B cell (primary cell): ENCODE measurements at places on chromosomes 7 and 10.

- DNase-seq = no peak
Observed at GRCh38 chr10:68364101-68364886, 31.6 kb upstream of the PBLD start.

GRCh38 chr7:55251911-55252310, 113.2 kb upstream of the LANCL2 start:
- no peak for DNase-seq

DNA sequence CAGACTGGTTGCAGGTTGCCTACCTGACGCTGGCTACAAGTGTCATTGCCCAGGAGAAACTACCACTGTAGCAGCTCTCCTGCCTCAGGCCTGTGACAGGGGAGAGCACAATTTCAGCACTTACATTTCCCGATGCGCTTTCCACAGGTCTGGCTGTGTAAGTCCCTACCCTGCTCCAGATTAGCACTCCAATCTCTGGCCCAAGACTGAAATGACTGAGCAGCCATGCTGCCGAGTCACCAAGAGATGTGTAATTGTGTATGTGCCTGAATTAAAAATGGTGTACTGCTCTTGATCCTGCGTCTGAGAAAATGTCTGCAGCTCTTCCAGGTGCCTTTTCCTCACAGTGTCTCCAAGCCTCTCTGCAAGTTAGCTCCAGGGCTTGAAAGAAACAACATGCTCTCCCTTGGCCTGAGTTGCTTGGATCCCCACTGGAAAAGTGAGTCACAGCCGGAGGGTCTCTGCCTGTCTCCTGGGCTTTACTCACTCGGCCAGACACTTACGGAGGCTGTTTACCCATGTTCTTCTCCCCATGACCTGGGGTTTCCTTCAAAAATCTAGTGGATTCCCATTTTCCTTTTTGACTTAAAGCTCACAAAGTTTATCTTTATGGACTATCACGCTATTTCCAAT, 1001.7 kb upstream of the KCND2 start:
- DNase-seq = no peak

- no peak for DNase-seq
Observed at GRCh38 chr7:158093156-158093796, 494.3 kb downstream of the PTPRN2 start.

GRCh38 chr10:43193496-43194080, 55.3 kb downstream of the CSGALNACT2 start:
- DNase-seq = no peak

DNA sequence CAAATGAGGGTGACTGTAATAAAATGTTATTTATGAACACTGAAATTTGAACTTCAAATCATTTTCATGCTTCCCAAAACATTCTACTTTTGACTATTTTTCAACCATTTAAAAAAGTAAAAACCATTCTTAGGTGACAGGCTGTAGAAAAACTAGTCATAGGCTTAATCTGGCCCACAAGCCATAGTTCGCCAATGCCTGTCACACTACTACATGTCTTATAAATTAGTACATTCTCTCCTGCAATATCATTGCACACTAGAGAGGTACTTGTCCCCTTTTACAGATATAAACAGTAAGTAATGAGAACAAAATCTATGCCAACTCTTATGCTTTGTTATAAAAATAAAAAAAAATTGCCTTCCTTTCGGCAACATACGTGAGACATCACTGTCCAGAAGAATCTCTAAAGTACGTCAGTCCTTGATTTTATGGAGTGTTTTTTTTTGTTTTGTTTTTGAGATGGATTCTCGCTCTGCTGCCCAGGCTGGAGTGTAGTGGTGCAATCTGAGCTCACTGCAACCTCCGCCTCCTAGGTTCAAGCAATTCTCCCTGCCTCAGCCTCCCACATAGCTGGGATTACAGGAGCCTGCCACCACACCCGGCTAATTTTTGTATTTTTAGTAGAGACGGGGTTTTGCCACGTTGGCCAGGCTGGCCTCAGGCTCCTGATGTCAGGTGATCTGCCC, 23.2 kb downstream of the UPF2 start:
- no peak for DNase-seq

GRCh38 chr10:114674346-114674745, 16.3 kb upstream of the ABLIM1 start:
- no peak for DNase-seq

DNA sequence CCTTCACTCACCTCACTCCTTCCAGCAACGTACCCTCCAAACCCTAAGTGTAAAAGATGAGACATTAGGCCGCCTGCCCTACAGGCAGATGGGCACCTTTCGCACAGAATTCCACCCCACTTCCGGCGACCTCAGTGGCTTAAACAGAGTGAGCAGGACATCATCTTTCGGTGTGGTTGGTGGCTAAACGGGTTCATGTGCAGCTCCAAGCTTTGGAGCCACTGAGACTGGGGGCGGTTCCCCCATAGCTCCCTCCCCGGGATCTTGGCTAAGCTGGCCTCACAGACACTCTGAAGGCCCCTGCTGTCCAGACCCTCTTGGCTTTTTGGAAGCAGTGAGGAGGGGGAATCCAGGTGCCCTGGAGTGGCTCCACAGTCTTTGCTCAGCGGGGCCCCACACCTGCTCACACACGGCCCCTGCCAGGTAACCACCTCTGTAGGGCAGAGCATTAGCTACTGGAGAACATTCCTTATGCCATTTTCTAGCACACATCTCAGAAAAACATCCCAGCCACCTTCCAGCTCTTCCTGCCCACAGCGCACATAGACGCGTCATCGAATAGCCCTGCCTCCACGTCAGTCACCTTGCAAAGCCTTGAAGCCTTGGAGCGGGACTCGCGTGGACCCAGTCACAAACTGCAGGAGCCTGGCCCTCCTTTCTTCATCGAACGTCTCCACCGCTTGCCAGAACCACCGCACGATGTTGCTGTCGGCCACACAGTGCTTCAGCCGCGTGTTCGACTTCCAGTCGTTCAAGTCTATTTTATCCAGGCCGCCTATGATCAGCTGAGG, 108.8 kb downstream of the SMURF1 start:
- DNase-seq = no peak

GRCh38 chr7:133690740-133691139, 436.4 kb upstream of the LRGUK start:
- DNase-seq = no peak

DNA sequence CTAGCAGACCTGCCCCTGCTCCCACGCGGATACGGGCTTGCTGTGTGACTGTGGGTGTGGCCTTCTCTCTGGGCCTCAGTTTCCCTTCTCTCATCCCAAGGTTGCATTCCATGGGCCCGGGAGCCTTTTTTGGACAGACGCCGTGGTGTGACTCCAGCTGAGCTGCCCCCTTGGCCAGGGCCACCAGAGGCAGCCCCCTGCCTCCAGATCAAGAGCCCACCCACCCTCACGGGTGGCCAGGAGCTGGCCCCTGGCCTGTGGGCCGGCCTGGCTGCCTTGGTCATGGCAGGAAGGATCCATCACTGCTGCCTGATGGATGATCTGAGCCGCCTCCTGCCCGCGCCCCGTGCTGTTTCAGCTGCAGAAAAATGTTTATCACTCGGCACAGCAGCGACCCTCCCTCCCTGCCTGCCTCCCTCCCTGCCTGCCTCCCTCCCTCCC, 27.8 kb upstream of the ELFN1 start:
- no peak for DNase-seq

GRCh38 chr7:55127135-55127551, 108.3 kb downstream of the EGFR start:
- DNase-seq = no peak

GRCh38 chr7:80731281-80731680, 92.8 kb downstream of the CD36 start:
- no peak for DNase-seq

DNA sequence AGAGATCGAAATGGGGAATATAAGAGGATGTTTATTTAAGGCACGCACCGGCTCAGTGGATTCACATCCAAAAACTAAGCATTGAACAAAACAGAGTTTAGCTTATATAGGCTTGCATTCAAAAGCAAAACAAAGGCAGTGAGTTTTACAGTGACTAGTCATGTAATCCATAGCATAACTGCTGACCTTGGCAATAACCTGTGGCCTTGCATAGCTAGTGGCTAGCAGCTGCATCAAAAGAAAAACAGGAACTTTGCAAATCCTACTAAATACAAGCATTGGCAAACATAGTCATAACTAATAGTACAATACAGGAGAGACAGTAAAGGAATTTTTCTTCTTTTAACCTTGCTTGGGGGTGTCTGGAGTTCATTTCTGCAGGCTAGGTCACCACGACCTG, 9.7 kb upstream of the ZNF485 start:
- DNase-seq = no peak
